Heart left ventricle (tissue), 16 donors: ENCODE measurements at places on chromosomes 1 and 21. TPM values are rescaled to one million over a fixed set of nuclear protein-coding genes. Genes with fewer than 3 reads are reported as not detected.

ZFP69 gene
- 2.0 TPM for total RNA-seq

LYSMD1 gene
- total RNA-seq: 13.7 TPM

ACTL8 gene
- total RNA-seq: not detected

DNA sequence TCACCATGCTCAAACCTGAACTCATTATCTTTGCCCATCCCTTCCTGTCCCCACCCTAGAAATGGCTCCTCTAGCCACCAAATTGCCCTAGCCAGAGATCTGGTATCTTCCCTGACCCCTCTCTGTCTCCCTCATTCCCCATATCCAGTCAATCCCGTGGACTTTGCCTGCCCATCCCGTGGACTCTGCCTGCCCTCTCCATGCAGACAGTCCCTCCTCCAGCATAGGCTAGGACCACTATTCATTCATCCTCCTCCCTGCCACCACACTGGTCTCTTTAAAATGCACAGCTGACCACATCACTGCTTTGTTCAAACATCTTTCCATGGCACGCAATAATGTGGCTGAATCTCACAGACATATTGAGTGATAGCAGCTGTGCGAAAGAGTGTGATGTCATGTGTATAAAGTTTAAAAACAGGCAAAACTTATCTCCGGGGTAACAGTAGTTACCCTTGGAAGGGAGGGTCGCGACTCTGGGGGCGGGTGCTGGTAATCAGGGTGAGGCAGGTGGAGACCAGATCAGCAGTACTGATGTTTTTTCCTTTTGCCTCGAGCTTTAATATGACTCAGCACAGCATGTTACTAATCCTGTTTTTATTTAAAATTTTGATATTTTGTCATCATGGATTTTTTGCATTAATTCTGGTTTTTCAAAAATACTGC, 4.8 kb upstream of the SLC2A1 start:
- peaks cover 17% of the 10 kb centered on the region for H3K4me1 ChIP-seq
- no peak overlapping the region for H3K4me3 ChIP-seq
- no peaks in the 10 kb centered on the region for H3K36me3 ChIP-seq
- DNase-seq: no peak
- H3K27ac ChIP-seq: no peak overlapping the region

- H3K27me3 ChIP-seq: peaks cover 4% of the 10 kb centered on the region
- DNase-seq: no peak
- H3K4me1 ChIP-seq: no peaks in the 10 kb centered on the region
- no peak overlapping the region for H3K27ac ChIP-seq
Measured at GRCh38 chr1:53413175-53414001, 45.8 kb upstream of the DMRTB1 start.

GRCh38 chr21:32463367-32463766, 50.9 kb downstream of the EVA1C start:
- H3K27me3 ChIP-seq: no peaks in the 10 kb centered on the region
- no peak overlapping the region for H3K27ac ChIP-seq
- H3K36me3 ChIP-seq: peaks cover 3% of the 10 kb centered on the region
- H3K4me1 ChIP-seq: no peaks in the 10 kb centered on the region

GRCh38 chr1:55560266-55560665, 345.1 kb upstream of the USP24 start:
- H3K4me3 ChIP-seq: no peak overlapping the region
- no peak overlapping the region for H3K27ac ChIP-seq
- no peaks in the 10 kb centered on the region for H3K27me3 ChIP-seq
- no peaks in the 10 kb centered on the region for H3K4me1 ChIP-seq
- H3K36me3 ChIP-seq: no peaks in the 10 kb centered on the region
